ENCODE measurements at places on chromosomes 16 and 17.
A peak's percentile ranks its signal among the peaks of the same experiment; 100 is the strongest.

DNA sequence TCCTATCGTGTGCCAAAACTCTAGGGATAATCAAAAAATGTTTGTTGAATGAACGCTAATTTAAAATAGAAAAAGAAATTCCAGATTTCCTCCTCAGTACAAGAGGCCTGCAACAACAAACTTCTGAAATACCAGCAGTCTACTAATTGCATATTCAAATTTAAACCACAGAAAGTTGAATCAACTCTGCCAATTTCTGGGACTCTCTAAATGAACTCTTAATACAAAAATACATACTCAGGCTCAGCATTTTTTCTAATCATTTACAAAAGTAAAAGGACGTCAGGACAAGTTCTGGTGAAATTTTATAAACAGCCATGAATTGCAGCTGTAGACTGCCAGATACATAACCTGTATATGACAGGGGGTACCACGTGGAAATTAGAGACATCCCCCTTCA lies 49.0 kb downstream of the KANSL1 start:
- no peak for DNase-seq

DNA sequence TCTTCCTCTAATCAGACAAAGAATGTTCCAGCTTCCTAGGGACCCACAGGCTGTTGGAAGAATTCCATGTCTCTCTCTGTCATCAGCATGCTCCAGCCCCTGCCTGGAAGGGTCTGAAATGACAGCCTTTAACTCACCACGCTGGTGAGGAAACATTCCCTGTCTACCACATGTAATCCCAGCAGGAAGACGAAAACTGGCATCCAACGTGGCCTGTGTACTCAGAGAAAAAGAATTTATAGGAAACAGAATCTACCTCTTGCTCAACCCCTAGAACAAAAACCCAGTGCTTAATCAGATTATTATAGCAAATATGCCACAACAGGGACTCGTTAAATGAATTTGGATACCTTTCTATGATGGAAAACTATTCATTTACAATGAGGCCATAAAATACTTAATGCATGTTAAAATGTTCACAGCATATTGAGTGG lies 147.3 kb upstream of the FOXF1 start:
- DNase-seq, result no peak

DNA sequence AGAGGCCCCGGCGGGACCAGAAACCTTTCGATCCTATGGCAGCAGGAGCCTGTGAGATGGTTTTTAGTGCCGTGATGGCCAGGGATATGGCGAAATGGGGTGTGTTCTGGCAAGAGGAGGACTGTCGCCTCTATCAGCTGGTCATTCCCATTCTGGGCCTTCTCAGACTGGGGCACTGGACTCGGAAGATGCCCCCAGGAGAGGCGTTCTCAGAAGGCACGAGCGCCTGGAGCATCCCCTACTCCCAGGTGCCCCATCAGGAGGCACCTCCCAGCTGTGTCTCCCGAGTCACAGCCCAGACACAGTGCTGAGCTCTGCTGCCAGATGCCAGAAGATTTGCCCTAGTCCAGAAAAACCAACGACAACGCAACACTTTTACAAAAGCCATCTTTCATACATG lies 54.6 kb upstream of the ENDOV start:
- no peak for DNase-seq

DNA sequence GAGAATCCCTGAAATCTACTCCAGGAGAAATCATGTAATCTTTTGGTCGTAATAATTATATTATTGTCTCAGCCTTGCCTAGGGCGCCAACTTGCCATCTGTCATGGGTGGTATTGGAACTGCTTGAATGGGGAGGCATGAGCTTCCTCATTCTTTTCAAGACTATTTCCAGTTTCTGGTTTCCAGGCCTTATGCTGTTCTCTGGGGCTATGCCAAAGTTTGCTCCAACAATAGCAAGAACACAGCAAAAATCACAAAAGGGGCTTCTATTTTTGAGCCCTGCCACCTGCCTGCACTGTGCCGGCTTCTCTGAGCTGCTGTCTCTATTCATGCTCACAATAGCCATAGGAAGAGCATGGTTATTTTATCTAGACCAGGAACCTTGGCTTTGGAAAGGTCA lies 111.7 kb downstream of the SPECC1 start:
- no peak for DNase-seq

- DNase-seq, result no peak
Observed at GRCh38 chr16:88989852-88990547, 13.0 kb upstream of the CBFA2T3 start.

GRCh38 chr16:53966821-53967571 lies 263.0 kb downstream of the FTO start:
- DNase-seq, result no peak

DNA sequence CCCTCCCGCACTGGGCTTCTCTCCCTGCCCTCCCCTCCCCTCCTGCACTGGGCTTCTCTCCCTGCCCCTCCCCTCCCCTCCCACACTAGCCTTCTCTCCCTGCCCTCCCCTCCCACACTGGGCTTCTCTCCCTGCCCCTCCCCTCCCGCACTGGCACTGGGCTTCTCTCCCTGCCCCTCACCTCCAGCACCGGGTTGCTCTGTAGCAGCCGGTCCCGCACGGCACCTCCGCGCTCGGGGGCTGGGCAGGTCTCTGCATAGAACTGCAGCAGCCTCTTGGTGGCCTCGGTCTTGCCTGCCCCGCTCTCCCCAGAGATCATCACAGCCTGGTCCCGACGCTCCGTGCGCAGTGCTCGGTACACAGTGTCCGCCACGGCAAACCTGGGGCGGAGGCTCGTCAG lies 9.8 kb downstream of the MYO1C start:
- no peak for DNase-seq

GRCh38 chr17:38538906-38539305 lies 66.8 kb downstream of the SRCIN1 start:
- DNase-seq, result no peak

DNA sequence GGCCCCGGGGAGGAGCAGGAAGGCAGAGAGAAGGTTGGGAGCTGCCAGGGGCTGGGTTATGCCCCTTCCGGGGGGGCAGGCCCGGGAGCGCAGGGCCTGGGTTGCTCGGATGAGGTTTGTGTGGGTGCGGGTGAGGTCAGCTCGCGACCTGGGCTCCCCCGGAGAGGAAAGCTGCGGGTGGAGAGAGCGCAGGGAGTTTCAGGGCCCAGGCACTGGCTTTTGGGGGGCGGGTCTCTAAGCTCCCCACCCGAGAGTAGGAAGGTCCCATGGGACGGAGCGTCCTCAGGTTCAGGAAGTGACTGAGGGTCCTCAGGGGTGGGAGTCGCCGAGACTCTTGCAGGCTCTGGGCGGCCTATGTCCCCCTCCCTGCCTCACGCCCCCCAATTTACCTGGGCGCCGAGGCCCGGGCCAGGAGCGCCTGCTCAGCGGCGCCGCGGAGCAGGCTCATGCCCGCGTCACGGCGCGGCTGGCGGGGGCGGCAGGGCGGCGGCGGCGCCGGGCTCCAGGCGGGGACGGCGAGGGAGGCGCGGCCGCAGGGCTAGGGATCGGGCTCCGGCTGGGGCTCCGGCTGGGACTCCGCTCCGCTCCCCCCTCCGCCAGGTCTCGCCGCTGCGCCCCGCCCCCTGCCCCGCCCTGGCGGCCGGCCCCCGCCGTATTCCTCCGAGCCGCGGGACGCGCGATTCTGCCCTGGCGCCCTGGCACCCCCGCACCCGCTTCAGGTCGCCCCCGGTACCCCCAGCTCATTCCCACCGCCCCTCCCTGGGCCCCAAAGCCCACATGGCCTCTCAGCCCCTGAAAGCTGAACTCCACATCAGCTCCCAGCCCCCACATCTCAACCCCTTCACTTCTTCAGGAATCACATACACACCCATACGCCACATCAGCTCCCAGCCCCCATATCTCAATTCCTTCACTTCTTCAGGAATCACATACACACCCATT lies at the start of gene DOK4:
Gene DOK4, minus strand, starts transcription at position 578 of the 942 bp plus-strand sequence. CDS start 6,986 bp downstream, outside the sequence.
- DNase-seq, result peak; percentile 70

GRCh38 chr16:81449241-81449640 lies 4.6 kb downstream of the CMIP start:
- no peak for DNase-seq

DNA sequence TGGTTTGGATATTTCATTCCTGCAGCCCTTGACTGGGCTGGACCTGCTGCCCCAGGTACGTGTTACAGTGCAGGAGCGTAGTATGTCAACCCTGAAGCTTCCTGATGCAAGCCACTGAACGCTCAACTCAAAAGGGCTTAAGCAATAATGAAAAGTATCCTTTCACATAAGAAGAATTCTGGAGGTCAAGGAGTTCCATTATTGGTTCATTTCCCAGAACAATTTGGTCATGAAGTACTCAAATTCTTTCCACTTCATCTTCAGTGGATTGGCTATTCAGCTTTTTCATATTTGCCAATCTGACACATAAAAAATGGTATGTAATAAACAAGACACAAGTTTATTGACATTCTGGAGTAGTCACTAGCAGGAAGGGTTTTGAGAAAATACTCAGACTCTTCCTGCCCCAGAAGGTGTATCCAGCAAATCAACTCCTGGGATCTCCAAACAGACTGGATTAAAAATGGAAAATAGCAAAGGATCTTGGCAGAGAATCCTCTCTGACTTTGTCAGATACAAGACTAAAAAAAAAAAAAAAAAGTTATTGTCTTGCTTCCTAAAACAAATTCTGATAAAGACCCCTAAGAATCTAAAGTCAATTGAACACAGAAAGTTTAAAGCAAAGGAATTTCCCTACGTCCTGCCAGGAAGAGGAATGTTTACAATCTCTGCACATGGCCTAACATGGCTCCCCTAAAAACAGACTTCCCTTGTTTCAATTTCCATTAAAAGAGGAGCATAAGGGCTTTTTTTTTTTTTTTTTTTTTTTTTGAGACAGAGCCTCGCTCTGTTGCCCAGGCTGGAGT lies 37.5 kb upstream of the WSB1 start:
- DNase-seq, result no peak

GRCh38 chr17:48593840-48594537 lies 410 bp upstream of the HOXB5 start:
- DNase-seq, result peak; percentile 88

- DNase-seq, result no peak
Observed at GRCh38 chr17:67017910-67018309, 26.4 kb upstream of the CACNG1 start.

Data from neural crest cell (in vitro differentiated cells).